Activated CD8-positive, alpha-beta memory T cell treated with anti-CD3 and anti-CD28 coated beads for 24 hours (primary cell): ENCODE measurements at places on chromosomes 4 and X.
A peak's percentile ranks its signal among the peaks of the same experiment; 100 is the strongest.

- no peak for DNase-seq
Measured at GRCh38 chr4:138320831-138321230, 78.7 kb upstream of the SLC7A11 start.

GRCh38 chr4:22978656-22979055 lies 285.9 kb downstream of the GBA3 start:
- no peak for DNase-seq

DNA sequence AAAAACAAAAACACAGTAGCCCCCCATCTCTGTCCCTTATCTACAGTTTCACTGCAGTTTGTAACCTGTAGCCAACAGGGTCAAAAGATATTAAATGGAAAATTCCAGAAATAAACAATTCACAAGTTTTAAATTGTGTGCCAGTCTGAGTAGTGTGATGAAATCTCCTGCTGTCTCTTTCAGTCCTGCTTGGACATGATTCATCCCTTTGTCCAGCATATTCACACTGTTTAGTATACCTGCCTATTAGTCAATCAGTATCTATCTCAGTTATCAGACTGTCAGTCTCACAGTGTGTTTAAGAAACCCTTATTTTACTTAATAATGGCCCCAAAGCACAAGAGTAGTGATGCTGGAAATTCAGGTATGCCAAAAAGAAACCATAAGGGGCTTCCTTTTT lies 21.9 kb downstream of the CNOT6L start:
- no peak for DNase-seq

GRCh38 chr4:98620087-98620784 lies 38.2 kb downstream of the TSPAN5 start:
- no peak for DNase-seq

DNA sequence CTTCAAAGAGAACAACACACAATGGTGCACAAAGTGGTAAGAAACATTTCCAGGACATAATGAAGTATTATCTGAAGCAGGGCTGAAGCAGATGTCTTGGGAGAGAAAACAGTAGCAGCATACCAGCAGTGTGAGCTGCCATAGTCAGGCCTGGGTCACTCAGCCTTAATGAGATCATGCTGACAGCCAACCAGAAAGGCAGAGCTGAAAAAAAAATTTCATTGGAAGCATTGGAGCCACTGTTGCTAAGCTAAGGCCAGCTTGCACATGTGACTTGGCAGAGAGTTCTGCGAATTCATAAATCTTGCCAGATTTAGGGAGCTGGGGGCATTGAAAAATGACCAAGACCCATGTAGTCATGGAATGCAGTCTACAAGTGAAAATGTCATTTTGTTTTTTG lies 444.0 kb upstream of the PITX2 start:
- DNase-seq = no peak

DNA sequence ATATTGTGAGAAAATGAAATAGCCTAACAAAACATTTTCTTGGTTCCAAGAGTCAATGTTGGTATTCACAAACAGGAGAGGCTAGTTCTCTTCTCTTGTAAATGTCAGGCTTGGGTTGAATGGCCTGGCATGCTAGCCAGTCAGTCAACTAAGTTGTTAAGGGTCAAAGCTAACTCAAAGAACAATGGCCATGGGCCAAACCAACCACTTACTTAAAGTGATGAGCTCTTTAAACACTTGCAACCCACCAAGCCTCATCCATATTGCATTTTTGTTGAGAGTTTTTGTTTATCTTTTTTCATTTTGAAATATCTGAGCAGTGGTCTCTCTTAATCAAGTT lies 394.5 kb downstream of the RAB28 start:
- DNase-seq = no peak

DNA sequence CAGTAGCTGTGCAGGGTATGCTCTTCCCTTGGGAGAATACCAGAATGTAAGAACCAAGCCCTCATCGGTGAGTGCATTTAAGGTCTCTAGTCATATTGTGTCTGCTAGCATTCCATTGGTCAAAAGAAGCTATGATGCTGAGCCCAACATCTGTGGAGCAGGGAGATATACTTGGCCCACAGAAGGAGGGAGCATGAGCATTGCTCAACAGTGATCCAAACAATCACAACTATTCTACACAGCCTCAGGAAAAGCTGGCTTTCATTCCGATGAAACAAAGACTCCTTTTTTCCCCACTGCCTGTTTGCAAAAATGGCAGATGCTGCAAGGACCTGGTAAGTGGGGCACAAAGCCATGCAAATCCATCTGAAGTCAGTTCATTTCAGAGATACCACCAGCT lies 80.6 kb upstream of the DHX15 start:
- no peak for DNase-seq

GRCh38 chrX:131704136-131704695 lies 160.3 kb downstream of the OR13H1 start:
- peak; percentile 94 for DNase-seq

GRCh38 chr4:24794916-24795665 lies at the start of gene SOD3:
Gene SOD3 (plus strand): TSS chr4:24795573. CDS start chr4:24799522, 3,949 bp downstream.
- no peak for DNase-seq

- no peak for DNase-seq
Measured at GRCh38 chr4:43242606-43243005, 350.1 kb downstream of the GRXCR1 start.

DNA sequence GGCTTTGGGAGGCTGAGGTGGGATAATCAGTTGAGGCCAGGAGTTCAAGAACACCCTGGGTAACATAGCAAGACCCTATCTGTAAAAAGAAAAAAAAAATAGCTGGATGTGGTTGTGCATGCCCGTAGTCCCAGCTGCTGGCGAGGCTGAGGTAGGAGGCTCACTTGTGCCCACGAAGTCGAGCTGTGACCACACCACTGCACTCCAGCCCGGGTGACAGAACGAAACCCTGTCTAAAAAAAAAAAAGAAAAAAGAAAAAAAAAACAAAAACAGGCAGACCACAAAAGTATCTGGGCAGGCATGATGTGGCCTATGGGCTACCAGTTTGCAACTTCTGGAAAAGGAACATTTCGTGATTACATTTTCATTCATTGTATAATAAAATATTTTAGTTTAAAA lies 38.1 kb upstream of the RASGEF1B start:
- DNase-seq = no peak

- no peak for DNase-seq
Measured at GRCh38 chrX:39416547-39417260, 615.4 kb downstream of the MID1IP1 start.

- no peak for DNase-seq
Measured at GRCh38 chr4:30724247-30724646, 4.1 kb downstream of the PCDH7 start.

- DNase-seq = no peak
Measured at GRCh38 chr4:113614414-113614813, 147.1 kb downstream of the CAMK2D start.

GRCh38 chr4:654871-655463 lies 19.1 kb downstream of the ATP5ME start:
- no peak for DNase-seq

GRCh38 chr4:40212674-40213527 lies 16.1 kb downstream of the RHOH start:
- no peak for DNase-seq

- DNase-seq = no peak
Measured at GRCh38 chrX:97060020-97060419, 176.3 kb downstream of the RPA4 start.

- DNase-seq = no peak
Measured at GRCh38 chr4:176910646-176911045, 117.9 kb upstream of the VEGFC start.

GRCh38 chr4:13992975-13993520 lies 365.5 kb upstream of the BOD1L1 start:
- no peak for DNase-seq

- no peak for DNase-seq
Measured at GRCh38 chrX:154466036-154466435, 8.0 kb downstream of the PLXNA3 start.

DNA sequence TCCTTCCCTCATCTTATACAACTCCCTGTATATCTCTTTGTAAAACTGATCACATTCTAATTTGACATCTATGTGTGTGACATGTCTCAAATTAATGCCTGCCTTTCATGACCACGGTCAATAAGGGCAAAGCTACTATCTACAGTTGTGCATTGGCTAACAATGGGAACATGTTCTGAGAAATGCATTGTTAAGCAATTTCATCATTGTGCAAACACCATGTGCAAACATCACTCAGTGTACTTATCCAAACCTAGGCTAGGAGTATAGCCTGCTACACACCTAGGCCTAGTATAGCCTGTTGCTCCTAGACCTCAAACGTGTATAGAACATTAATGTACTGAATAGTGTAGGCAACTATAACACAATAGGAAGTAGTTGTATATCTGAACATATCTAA lies 95.0 kb downstream of the BANK1 start:
- DNase-seq = no peak

GRCh38 chr4:52813546-52813945 lies 48.6 kb upstream of the RASL11B start:
- DNase-seq = no peak

- no peak for DNase-seq
Measured at GRCh38 chrX:82816562-82816961, 691.5 kb upstream of the POU3F4 start.

DNA sequence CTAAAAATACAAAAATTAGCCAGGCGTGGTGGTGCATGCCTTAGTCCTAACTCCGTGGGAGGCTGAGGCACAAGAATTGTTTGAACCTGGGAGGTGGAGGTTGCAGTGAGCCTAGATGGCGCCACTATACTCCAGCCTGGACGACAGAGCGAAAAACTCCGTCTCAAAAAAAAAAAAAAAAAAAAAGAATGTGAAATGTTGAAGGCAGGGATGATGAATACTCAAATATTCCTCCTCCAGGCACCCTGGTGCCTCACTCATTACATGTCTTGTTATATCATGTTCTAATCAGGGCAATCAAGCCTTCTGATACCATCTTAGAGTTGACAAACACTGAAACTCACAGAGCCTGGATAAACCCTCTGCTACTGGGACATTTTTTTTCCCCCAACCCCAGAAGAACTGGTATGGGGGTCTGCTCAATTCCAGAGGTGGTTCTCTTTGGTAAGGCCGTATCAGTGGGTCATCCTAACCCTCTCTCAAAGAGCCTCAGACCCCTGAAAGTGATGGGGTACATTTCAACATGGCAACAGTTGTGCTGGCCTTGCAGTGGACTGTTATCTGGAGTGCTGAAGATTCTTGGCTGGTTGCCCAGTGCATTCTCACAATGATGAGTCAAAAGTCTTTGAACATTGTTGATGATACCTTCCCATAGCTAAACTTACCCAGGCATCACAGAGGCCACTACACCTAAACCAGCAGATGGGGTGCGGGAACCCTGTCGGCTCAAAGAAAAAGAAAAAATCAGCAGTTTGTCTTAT lies 2.4 kb upstream of the SH3KBP1 start:
- DNase-seq = peak; percentile 69

GRCh38 chr4:100016191-100016590 lies 66.1 kb upstream of the H2AZ1 start:
- DNase-seq = no peak

- no peak for DNase-seq
Measured at GRCh38 chr4:51878431-51878830, 35.5 kb downstream of the DCUN1D4 start.

DNA sequence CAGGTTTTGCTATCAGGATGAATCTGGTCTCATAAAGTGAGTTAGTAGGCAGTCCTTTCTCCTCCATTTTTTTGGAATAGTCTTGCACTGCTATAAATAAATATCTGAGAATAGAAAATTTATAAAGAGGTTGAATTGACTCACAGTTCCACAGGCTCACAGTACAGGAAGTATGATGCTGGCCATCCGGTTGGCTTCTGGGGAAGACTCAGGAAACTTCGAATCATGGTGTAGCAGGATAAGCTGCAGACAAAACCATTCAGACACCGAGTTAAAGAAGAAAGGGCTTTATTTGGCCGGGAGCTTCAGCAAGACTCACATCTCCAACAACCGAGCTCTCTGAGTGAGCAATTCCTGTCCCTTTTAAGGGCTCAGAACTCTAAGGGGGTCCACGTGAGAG lies 348.2 kb downstream of the KCTD8 start:
- DNase-seq = no peak

DNA sequence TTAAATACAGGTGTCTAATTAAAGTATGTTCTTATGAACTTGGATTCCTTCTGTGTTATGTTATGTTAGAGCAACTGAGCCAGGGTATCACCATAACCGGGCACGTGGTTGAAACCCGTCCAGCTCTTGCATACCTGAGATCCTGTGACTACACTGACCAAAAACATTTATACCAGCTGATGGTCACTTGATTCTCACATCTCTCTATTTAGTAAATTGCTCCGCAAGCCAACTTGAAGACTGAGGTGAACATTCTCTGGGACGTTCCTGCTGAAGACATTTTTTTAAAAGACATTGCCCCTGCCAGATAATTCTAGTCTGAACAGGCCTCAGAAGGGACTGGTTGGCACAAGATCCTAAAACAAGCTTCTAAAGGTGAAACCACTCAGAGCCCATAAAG lies 550.0 kb upstream of the DIPK2B start:
- no peak for DNase-seq

- peak; percentile 87 for DNase-seq
Measured at GRCh38 chrX:39855748-39856129, 242.0 kb downstream of the BCOR start.

DNA sequence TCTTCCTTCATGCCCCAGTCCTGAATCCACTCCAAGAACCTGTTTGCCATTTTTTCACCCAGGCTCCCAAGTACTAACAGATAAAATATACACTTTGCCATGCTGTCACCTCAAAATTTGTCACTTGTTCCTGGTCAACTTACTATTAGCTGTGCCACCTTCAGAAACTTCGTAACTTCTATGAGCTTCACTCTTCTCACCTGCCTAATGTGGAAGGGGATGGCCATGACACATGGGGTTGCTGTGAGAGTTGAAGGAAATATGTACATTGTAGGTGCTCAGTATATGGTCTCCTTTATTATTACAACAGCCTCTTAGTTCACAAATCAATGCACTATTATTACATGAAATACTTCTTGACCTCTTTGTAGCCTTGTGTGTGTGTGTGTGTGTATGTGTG lies 10.4 kb downstream of the TMSB4X start:
- no peak for DNase-seq

- DNase-seq = no peak
Measured at GRCh38 chrX:84047339-84047738, 140.7 kb downstream of the RPS6KA6 start.

- no peak for DNase-seq
Measured at GRCh38 chrX:87397103-87397886, 120.3 kb upstream of the KLHL4 start.

GRCh38 chr4:147488556-147488955 lies 7.7 kb downstream of the EDNRA start:
- no peak for DNase-seq

DNA sequence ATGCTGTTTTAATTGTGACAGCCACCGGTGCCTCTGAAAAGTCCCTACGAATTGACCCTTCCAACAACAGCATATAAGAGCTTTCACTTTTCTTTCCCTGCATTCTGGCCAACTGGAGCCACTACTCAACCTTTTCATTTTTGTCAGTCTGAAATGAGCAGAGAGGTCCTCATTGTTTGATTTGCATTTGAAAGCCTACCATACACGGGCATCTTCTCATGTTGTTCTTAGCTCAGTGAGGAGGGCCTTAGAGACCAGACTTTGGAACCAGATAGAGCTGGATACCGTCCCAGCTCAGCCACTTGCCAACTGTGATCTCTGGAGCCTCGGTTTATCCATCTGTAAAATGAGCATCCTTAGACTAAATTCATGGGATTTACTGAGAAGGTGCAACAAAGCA lies 16.9 kb upstream of the TMSB4X start:
- peak; percentile 51 for DNase-seq
